ENCODE measurements at places on chromosomes 12 and 14.

- no peak for DNase-seq
Observed at GRCh38 chr14:103372552-103373304, 12.5 kb upstream of the MARK3 start.

GRCh38 chr14:101364503-101365328 lies 196.6 kb upstream of the DIO3 start:
- no peak for DNase-seq

DNA sequence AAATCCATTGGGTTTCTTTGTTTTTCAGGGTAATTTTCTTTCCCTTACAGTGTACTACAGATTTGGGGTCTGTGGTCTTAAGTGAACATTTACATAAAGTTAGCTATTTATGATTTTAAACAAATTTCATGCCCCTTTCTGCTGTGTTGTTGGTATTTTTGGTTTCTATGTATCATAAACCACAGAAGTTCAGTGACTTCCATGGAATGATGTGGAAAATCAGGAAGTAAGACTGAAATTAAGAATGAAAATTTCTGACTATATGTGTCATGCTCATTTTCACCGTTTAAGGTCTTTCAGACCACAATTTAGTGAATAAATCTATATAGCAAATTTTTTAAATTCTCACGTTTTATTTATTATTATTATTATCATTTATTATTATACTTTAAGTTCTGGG lies 31.7 kb downstream of the ETV6 start:
- DNase-seq, result no peak

- DNase-seq, result no peak
Observed at GRCh38 chr14:96588410-96589257, 86.5 kb downstream of the PAPOLA start.

DNA sequence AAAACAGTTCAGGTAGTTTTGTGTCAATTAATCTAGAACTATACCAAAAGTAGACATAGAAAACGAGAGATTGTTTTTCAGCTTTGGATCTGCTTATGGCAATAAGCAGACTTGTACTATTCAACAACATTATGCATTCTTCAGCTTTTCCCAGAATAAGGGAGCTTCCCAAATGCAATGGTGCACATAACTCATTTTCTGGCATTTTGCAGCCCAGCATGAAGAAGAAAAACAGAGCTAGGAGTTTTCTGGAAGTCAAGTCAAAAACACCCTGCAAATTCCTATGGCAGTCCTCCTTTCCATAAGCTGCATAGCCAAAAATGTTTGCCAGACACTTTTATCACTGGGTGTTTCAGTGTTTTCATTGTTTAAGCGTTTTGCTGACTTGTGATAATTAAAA lies 314.7 kb downstream of the NAV3 start:
- DNase-seq, result no peak

DNA sequence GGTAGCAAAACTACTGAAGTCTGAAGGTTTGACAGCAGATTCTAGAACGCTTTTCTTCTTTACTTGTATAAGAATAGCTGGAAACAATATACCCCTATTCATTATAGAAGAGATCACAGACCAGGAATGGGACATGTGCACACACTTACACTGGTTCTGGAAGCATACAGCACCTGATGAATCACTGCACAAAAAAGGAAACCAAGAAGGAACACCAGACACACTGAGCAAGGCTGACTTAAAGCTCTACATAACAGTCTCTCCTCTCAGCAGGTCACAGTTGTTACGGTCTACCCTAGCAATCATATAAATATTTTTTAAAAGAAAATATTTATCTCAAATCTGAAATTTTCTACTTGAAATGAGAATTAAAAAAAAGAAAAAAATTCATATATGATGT lies 13.5 kb downstream of the ATP2B1 start:
- no peak for DNase-seq

- DNase-seq, result no peak
Observed at GRCh38 chr14:26828741-26829140, 230.9 kb upstream of the NOVA1 start.

DNA sequence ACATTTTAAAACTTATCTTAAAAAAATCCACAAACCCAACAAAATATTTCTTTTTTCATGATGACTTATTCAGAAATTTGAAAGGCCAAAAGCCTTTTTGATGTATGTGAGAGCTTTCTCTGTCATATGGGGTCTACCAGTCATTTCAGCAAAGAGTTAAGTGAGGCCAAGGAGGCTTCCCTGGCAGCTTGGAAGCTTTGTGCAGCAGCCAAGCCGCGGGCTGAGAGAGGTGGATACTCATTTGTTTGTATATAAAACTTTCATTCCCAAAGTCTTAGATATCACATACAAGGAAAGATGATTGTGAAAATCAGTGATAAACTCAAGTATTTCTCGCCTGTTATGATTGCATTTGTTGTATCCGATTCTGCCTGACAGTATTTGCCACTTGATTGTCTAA lies 48.5 kb upstream of the RNU6-8 start:
- no peak for DNase-seq

DNA sequence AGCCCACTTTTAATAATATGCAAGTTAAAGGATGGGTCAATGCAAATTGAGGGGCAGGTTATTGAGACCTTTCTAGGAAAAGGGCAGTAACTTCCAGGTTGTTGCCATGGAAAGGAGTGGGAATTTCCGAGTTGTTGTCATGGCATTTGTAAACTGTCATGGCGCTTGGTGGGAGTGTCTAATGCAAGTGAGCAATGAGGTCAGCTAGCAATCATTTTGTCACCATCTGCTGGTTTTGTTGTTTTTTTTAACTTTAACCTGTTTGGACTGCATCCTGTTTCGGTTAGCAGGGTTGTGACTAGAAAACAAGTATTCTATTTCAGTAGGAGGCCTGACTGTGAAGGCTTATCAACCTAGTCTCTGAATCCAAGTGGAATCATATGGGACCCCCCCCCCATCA lies 85.8 kb upstream of the TSPAN11 start:
- no peak for DNase-seq

DNA sequence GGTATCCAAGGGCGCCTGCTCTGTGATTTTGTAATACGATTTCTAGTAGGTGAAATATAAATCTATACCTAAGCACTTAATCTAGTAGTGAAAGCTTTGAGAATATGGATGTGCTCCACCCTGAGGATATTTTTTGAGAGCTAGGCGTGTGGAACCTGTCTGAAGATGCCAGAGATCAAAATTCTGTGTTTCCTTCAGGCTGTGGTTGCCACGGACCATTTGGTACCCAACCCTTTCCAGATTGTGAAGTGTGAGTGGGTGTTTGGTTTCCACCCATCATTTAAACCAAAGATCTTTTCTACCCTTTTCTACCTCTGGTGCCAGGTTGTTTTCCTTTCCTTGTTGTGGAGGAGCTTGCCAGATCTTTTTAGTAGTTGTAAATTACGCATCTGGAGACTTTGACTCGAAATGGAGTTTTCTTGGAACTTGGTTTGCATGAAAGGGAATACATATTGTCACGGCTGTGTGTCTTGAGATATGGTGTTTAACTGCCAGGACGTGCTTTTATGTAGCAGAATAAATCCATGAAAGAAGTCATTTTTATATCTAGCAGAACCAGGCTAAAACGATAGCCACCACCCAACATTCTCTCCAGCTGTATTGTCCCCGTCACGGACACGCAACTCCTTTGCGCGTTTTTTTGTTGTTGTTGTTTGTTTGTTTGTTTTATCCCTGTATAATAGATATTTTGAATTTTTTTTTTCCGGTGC lies 2.2 kb downstream of the LRFN5 start:
- DNase-seq, result peak; percentile 62

DNA sequence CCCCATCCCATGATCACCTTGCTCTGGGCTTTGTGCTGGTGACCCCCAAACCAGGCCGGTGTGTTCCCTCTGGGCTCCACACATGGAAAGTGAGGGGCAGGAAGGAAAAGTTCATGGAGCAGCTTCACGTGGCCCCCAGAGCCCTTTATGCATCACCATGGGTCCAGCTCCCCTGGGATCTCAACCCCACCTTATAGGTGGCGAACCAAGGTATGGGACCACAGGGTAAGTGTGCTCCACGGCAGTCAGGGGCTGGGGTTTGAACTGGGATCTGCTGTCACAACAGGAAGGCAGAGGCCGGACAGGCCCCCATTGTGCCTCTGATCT lies 7.4 kb upstream of the BEGAIN start:
- DNase-seq, result no peak

- DNase-seq, result no peak
Observed at GRCh38 chr12:119676022-119676421, 8.1 kb downstream of the PRKAB1 start.

DNA sequence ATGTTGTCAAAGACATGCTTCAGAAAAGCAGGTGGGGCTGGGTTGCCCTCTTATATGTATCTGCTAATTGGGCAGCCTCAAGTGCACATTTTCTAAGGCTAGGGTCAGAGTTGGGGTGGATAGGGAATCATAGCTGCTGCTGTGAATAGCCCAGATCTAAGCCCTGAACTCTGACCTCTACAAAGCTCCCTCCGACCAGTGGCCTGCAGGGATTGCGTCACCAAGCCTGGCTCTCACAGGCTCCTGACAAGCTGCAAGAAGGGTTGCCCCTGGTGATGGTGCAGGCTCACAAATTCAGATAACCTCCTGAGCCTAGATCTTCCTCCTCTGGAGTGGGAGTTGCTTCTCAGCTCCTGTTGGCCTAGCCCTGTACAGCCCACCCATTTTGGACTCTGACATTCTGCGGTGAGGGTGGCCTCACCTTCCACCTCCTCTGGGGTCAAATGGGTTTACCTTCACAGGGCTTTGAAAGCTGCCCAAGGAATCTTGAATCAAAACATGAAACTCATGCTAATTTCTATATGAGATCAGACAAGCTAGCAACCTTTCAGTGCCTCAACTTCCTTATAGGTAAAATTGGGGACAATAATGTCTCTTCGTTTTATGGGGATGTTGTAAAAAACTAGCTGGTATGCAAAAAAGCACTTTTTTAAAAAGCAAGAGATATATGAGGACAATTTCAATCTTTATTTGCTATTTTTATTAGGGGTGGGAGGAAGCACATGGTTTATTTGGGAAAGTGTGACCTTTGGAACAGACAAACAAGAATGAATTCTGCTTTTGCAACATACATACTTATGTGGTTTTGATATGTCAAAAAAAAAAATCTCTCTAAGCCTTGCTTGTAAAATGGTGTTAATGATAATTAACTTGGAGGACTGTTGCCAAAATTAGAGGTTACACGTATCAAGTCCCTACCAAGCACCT lies 4.9 kb upstream of the SUSD6 start:
- DNase-seq, result no peak

DNA sequence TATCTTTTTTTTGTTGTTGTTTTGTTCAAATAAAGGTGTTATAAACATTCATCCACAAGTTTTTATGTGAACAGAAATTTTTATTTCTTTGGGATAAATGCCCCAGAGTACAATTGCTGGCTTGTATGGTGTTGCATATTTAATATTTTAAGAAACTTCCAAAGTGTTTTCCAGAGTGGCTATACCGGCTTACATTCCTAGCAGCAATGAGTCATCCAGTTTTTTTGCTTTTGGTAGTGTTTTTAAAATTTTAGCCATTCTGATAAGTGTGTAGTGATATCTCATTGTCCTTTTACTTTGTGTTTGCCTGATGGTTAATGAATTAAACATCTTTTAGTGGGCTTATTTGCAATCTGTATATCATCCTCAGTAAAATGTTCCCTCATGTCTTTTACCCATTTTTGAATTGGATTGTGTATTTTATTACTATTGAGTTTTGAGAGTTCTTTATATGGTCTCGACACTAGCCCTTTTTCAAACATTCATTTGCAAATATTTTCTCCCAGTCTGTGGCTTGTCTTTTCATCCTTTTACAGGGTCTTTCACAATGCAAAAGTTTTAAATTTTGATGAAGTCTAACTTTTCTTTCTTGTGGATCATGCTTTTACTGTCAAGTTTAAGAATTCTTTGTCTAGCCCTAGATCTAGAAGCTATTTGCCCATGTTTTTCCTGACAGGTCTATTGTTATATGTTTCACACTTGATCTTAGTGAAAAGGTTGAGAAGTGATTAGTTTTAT lies 29.5 kb downstream of the PPP4R4 start:
- no peak for DNase-seq

GRCh38 chr12:16473610-16474326 lies 126.3 kb downstream of the MGST1 start:
- DNase-seq, result no peak

DNA sequence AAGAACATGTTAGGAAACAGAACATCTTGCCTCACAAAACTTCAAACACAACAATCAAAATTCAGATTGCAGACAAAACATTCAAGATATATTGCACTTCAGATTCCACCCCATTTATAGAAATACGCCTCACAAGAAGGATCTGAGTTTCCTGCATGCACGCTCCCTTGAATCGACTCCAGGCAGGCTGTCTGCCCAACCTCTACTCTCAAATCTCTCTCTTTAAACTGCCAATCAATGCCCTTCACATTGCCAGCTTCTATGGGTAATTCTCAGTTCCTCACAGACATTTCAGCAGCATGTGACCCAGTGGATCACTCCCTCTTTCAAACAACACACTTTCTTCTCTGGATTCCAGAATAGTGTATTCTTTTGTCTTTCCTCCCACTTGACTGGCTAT lies 184.1 kb downstream of the PRKD1 start:
- no peak for DNase-seq

DNA sequence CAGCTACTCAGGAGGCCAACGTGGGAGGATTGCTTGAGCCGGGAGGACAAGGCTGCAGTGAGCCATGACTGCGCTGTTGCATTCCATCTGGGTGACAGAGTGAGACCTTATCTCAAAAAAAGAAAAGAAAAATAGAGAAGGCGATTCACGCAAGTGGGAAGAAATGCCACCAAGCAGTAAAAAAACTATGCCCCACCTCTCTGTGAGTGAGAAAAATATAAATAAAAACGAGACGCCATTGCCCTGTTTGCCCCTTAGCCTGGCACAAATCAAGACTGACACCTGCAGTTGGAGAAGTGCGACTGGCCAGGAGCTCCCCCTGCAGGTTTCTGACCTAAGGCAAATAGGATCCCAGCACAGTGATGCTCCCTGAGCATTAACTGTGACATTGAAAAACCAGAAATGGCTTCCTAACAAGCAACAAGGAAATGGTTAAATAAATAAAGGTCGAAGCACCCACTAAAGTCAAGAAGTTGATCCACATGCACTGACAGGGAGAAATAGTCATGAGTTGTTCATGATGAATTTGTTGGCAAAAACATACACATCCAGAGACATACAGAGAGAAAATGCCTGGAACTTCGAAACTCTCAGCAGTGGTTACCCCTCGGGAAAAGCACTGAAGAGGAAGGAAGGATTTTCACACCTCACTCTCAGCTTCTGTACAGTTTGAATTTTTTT lies 21.1 kb downstream of the GSC start:
- peak; percentile 22 for DNase-seq

DNA sequence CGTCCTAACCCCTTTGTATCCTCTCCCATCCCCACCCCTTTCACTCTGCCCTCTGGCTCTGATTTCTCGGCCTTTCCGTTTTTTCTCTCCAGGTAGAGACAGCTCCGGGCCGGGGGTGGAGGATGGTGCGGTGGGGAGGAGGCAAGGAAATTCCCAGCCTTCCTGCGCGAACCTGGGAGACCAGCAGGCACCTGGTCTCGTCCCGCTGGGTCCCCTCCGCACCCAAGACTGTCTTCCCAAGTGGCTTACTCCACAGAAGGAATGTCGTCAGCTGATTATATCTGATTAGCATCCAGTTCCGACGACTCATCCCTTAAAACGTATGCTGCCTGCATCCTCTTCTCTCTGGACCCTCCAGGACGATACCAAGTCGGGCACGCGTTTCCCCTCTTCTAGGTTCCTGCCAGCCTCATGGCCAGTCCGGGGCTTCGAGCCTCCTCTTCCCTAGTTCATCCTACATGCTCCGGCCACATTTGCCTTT lies 42.2 kb upstream of the CAPRIN2 start:
- DNase-seq, result no peak

- DNase-seq, result no peak
Observed at GRCh38 chr12:70551731-70552130, 85.5 kb downstream of the PTPRB start.
